B cell (primary cell): ENCODE measurements at places on chromosomes 11 and 22.

- no peak for DNase-seq
- no peak overlapping the region for H3K27ac ChIP-seq
- H3K36me3 ChIP-seq = no peaks in the 10 kb centered on the region
- H3K4me3 ChIP-seq = no peak overlapping the region
- H3K27me3 ChIP-seq = no peaks in the 10 kb centered on the region
These were observed 81.4 kb downstream of the WNT7B start for GRCh38 chr22:45895436-45896152.

DNA sequence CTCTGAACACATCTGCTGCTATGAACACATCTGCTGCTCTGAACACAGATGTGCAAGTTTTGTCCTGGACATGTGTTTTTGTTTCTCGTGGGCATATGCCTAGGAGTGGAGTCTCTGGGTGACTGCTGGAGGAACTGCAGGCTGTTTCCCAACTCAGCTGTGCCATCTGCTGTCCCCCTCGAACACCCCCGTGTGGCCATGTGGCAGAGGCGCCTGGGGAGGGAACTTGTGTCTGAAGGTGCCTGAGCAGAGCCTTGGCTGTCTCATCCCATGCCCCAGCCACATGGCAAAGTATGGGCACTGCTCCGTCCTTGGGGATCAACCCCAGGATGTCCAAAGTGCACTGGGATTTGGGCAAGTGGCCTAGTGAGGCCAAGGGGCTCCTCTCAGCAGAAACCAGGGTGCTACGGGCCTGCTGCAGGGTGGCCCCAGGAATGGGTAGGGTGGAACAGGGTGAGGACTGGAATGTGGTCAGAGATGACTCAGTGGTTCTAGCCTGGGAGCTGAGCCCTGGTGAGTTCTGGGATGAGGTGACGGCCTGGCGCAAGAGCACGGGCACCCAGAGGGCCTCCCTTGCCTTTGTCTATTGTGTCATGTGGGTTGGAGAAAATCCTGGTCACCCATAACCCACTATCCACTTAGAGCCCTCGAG lies 14.7 kb downstream of the GATD1 start:
- H3K27me3 ChIP-seq = no peaks in the 10 kb centered on the region
- peaks cover 4% of the 10 kb centered on the region for H3K36me3 ChIP-seq
- H3K4me1 ChIP-seq = no peaks in the 10 kb centered on the region
- no peak for DNase-seq

DNA sequence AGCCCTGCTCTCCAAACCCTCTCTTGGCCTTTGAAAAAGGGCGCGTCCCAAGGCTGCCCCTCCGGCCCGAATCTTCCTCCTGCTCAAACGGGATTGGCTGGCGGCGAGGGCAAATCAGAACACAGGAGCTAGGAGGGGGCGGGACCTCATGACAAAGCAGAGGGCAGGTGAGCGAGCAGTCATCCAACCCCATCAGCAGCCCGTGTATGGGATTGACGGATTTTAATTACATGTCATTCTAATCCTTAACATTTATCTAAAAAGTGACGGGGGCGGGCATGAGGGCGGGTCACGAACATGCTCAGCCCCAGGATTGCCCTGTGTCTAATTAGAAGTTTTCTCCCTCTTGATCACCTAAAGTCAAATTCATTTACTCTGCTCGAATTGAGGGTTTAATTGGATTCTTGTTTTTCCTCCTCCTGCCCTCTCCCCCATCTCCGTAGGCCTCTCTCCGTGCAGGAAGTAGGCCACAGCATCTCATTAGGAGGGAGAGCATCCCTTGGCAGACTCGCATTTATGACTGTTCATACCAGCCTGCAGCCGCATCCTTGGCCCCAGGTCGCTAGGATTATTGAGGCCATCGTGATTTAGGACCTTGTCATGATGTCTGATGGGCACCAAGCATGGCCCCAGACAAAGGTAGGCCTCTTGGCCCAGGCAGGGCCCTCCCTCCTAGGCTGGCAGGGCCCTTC lies 147.1 kb downstream of the CHST1 start:
- H3K4me3 ChIP-seq = no peak overlapping the region
- H3K4me1 ChIP-seq = no peaks in the 10 kb centered on the region
- H3K36me3 ChIP-seq = no peaks in the 10 kb centered on the region

DNA sequence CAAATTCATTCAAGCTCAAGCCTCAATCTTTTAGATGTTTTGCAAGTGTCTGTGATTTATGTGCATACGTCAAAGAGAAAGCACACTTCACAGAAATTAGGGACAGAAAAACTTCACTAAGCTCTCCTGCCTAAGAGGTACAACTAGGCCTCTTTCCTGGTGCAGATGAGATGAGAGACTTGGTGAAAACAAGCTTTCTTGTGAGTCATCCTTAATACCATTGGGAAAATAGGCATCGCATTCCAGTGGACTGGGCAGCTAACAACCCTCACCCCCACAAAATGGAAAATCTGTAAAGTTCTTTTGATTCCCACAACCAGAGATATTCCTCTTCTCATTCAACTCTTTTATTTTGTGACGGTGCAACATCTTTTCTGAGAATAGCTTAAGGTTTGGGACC lies 1110.4 kb upstream of the CCDC90B start:
- DNase-seq = no peak
- H3K27me3 ChIP-seq = no peaks in the 10 kb centered on the region
- H3K36me3 ChIP-seq = no peaks in the 10 kb centered on the region
- no peak overlapping the region for H3K4me3 ChIP-seq
- H3K27ac ChIP-seq = no peak overlapping the region

DNA sequence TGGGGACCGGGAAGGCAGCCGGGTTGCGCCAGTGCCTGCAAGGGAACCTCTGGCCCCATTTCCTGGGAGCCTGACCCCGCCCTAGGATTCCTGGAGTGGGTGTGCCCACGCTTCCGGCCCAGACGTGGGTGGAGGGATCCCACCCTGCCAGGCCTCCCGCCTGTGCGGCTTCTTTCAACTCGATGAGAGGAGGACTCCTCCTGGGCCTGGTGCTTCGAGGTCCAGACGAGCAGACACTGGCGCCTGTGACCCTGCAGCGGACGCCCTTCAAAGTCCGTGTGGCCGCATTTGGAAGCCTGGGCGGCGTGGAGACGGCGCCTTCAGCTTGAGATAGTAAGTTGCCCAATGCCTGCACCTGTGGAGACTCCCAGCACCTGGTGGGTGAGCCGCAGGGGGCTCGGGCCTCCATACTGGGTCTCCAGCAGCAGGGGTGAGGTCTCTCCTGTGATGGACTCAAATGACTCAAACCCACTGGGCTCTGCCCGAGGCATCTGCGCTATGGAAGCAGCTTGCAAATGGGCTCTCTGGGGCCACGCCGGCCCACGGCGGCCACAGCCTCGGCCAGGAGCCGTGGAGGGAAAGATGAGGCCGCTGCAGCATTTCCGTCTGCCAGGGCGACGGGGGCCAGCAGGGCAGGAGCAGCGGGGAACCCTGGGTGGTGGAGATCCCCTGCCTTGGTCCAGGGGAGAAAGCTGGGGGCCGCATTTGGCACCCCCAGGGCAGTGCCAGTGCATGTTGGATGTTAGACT lies 64.3 kb upstream of the PPARA start:
- H3K4me1 ChIP-seq = no peaks in the 10 kb centered on the region
- no peaks in the 10 kb centered on the region for H3K36me3 ChIP-seq
- DNase-seq = no peak
- no peaks in the 10 kb centered on the region for H3K27me3 ChIP-seq
- no peak overlapping the region for H3K4me3 ChIP-seq

GRCh38 chr11:99424313-99425084 lies 403.8 kb downstream of the CNTN5 start:
- H3K27ac ChIP-seq = no peak overlapping the region
- H3K36me3 ChIP-seq = no peaks in the 10 kb centered on the region
- DNase-seq = no peak
- no peaks in the 10 kb centered on the region for H3K27me3 ChIP-seq

DNA sequence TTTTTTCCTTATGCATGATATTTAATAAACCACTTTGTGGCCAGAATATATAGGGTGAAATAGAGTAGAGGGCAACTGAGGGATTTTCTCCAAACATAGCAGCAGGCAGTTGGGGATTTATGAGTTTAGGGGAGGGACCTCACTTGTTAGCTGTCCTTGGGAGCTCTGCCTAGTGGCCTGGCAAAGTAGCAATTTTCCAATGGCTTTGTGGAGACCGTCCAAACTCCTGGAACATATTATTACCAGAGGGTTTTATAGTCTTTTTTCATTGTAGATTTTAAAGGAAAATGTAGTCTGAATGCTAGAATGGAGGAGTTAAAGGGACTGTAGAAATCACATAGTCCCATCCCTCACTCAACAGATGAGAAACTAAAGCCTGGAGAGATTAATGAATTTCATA lies 32.3 kb downstream of the AMOTL1 start:
- DNase-seq = no peak
- no peaks in the 10 kb centered on the region for H3K4me1 ChIP-seq
- no peaks in the 10 kb centered on the region for H3K27me3 ChIP-seq

DNA sequence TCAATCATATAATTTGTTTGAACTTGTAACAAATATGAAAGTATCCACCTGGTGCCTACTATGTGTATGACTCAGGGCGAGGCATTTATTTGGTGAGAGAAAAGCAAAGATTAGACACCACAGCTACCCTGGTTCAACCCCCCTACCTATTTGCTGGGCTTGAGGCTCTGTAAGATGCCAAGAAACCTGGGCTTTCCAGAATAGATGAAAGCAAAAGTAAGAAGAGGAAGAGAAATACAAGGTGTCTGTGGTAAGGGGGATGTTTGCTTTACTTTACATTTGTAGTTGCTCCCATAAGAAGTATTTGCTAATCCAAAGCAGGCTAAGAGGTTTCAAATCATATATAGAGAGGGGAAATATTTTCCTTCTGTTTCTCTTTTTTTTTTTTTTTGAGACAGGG lies 61.7 kb downstream of the DDI1 start:
- no peaks in the 10 kb centered on the region for H3K36me3 ChIP-seq
- no peaks in the 10 kb centered on the region for H3K4me1 ChIP-seq
- no peak overlapping the region for H3K4me3 ChIP-seq
- no peaks in the 10 kb centered on the region for H3K27me3 ChIP-seq

- DNase-seq = no peak
- H3K4me1 ChIP-seq = peaks cover 8% of the 10 kb centered on the region
- no peaks in the 10 kb centered on the region for H3K27me3 ChIP-seq
- peak overlapping the region; percentile 8 for H3K4me3 ChIP-seq
These were observed 61.0 kb downstream of the BMAL1 start for GRCh38 chr11:13338427-13339069.

DNA sequence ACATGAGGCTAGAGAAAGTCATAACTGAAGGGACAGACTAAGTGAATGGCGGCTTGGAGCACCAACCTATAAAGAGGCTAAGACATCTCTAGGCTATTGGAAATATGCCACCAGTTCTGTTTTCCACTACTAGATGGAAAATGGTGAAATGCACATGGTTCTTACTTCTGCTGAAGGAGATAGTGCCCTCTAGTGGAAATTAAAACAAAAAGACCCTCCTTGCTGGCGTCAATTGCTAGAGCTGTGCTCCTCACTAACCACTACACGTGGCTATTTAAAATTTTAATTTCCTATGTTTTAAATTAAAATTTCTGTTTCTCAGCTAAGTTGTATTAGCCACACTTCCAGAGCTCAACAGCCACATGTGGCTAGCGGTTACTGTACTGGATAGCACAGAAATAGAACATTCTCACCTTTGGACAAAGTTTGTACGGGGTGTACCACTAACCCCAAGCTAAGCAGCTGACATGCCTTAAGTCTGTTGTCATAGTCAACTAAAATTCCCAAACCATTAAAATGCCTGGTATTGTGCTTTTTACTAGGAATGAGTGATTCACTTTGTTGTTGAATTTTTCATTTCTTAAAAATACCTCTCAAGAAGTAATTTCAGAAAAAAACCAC lies 34.1 kb upstream of the CALCA start:
- H3K27ac ChIP-seq = no peak overlapping the region
- no peaks in the 10 kb centered on the region for H3K36me3 ChIP-seq
- H3K4me3 ChIP-seq = no peak overlapping the region
- DNase-seq = peak; percentile 55

DNA sequence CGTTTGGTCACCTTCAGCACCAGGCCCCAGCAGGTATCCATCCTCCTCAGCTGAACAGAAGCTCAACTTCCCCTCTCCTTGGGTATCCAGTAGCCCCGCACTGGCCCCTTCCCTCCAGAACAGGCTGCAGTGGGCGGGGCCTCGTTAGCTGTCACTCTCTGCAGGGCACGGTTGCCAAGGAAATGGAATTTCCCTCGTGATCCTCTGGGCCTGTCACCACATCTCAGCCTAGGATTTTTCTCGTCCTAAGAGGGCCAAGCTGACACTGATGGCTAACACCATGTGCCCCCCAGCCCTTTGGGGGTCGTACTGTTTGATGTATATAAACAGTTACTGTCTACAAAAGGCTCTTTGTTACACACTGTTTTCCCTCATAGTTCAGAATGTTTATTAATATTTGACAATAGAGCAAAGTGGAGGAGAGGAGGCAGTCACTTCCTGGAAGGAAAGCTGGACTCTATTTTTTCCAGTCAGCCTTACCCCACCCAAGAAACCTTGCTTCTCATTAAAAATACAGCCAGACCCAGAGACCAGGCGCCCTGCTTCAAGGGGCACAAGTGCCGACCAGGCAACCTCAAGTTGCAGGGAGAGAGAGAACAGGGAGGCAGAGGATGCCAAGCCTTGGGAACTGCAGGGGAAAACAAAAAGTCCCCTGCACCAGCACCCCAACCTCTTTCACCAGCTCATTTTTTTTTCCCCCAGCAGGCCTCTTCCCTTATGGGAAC lies 44.5 kb downstream of the FEZ1 start:
- H3K27ac ChIP-seq = no peak overlapping the region
- no peaks in the 10 kb centered on the region for H3K27me3 ChIP-seq
- no peaks in the 10 kb centered on the region for H3K36me3 ChIP-seq

- peaks cover 17% of the 10 kb centered on the region for H3K4me1 ChIP-seq
- peaks cover 18% of the 10 kb centered on the region for H3K27me3 ChIP-seq
- H3K36me3 ChIP-seq = no peaks in the 10 kb centered on the region
- H3K27ac ChIP-seq = no peak overlapping the region
These were observed 4.1 kb downstream of the BEST1 start for GRCh38 chr11:61954106-61954850.

DNA sequence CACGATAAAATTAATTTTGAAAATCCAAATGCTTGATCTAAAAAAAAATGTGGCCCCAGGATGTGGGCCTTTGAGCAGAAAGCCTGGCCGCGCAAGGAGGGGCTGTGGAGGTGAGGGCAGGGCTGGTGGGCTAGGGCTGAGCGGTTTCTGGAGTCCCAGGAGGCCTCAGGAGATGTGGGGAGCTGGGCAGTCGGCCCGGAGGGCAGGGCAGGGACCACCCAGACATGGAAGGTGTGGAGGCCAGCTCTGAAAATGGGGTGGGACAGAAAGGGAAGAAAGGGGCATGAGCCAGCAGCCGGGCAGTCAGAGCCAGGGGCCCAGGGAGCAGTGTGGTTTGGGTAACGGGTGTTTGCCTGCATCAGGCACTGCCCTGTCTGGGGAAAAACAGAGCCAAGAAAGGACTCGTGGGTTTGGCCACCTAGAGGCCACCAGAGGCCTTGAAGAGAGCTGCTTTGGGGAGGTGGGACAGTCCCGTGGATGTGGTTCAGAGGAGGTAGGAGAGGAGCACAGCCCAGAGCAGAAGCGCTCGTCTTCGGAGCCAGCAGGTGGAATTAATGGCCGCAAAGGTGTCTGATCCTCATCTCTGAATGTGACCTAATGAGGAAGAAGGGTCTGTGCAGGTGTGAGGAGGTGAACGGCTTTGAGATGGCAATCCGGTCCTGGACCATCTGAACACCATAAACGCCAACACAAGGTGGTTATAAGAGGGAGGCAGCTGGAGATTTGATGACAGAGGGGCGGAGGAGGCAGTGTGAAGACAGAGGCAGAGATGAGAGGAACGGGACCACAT lies 50.2 kb downstream of the IGF2 start:
- H3K4me3 ChIP-seq = no peak overlapping the region
- DNase-seq = no peak
- H3K27ac ChIP-seq = no peak overlapping the region
- H3K4me1 ChIP-seq = peaks cover 2% of the 10 kb centered on the region
- no peaks in the 10 kb centered on the region for H3K36me3 ChIP-seq
